ENCODE measurements at places on chromosomes 16 and 17. TPM values are rescaled to one million over a fixed set of nuclear protein-coding genes. Genes with fewer than 3 reads are reported as not detected.
A peak's percentile ranks its signal among the peaks of the same experiment; 100 is the strongest.

DNA sequence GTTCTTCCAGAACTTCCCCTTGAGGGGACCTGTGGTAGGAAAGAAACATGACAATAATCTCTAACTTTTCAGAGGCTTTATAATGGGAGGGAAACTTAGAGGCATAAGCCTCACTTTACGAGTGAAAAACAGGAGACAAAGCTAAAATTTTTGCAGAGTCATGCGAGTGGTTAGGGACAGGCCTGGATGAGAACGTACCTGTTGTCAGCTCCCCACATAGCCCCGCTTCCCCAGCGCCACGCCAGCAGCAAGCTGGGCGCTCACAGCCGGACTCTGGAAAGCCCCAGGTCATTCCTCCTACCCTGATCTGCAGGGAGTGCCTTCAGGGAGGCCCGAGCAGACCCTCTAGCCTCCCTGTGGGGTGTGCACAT lies 53.6 kb downstream of the LDHD start:
- no peak for DNase-seq

GRCh38 chr17:78377858-78378224 lies 608 bp upstream of the PGS1 start:
- DNase-seq: no peak

GRCh38 chr16:55678161-55678821 lies 22.5 kb downstream of the SLC6A2 start:
- peak; percentile 68 for DNase-seq

DNA sequence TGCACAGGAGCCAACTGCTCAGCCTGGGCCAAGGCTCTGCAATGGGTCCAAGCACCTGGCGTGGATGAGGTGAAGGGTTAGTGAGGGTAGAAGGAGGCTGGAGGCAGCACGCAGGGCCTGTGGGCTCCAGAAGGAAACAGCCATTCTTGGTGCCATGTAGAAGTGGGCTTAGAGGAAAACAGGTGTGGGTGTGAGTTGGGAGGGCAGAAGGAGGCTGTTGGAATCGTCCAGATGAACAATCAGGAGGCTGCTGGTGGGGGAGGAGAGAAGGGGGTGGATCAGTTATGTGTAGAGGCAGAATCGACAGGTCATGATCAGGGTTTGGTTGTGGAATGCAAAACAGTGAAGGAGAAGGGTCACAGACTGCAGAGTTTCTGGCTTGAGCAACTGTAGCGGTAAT lies 51.7 kb upstream of the ALDH3A2 start:
- DNase-seq: no peak

DNA sequence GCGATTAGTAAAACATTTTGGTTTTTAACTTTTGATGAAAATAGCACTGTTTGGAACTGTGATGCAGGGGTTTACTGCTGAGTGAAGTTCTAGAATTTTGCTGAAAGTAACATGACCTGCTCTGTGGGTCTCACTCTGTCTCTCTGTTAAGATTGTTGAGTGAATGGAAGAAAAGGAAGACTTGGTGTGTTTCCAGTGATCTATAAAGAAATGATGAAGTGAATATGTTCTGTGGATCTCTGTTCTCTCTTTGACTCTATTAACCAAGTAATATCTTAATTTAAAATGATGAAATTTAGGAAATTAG lies 148.4 kb downstream of the PRKCA start:
- DNase-seq: no peak

GRCh38 chr16:50300942-50301625 lies 34.7 kb downstream of the ADCY7 start:
- no peak for DNase-seq

DNA sequence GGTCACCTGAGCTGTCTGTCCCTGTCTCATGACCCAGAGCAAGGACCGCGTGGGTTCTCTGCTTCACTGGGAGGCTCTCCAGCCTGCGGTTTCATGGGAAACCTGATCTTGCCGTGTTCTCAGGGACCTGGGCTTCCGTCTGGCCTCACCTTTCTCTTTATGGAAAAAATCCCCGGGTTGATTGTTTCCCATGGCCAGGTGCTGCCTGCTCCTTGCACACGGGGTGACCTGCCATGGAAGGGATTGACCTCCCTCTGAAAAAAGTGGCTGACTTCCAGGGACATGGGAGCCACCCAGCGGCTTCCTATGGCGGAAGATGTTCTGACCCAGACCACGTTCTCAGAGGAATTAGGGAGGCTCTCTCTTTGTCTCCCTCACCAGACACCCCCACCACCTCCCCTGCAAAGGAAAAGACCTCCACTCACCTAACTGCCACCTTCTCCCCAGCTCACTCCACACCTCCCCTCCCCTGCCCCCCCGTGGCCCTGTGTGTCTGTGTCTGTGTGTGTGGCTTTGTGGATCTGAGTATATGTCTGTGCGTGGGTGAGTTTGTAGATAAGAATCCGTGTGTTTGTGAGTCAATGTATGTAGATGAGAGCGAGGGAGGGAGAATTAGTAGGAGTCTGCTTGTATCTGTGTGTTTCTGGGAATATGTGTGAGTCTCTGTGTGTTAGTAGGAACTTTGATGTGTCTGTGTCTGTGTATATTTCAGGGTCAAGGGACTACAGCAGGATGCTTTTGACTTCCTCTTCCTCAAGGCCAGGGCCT lies 154.6 kb downstream of the NTN1 start:
- no peak for DNase-seq

DNA sequence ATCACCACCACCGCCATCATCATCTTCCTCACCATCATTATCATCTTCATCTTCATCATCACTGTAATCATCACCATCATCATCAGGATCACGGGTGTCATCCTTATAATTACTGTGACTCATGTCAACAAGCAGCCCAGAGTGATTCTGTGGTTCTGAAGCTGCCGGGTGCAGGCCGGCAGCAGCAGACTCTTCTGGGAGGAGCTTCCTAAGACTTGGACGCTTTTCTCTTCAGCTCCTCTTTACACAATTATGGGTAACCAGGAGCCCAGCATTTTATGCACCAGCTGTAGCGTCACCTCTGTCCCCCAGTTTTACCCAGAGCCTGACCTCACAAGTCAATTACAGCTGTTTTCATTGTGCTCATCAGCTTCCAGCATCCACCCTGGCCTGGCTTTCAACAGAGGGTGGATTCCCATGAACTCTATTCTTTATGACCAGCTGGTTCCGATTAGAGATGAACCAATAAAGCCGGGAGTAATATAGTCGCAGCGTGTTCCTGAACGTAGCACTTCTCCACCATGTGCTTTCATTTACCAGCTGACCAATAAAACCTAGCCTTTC lies 275.8 kb downstream of the FOXL1 start:
- peak; percentile 66 for DNase-seq

DNA sequence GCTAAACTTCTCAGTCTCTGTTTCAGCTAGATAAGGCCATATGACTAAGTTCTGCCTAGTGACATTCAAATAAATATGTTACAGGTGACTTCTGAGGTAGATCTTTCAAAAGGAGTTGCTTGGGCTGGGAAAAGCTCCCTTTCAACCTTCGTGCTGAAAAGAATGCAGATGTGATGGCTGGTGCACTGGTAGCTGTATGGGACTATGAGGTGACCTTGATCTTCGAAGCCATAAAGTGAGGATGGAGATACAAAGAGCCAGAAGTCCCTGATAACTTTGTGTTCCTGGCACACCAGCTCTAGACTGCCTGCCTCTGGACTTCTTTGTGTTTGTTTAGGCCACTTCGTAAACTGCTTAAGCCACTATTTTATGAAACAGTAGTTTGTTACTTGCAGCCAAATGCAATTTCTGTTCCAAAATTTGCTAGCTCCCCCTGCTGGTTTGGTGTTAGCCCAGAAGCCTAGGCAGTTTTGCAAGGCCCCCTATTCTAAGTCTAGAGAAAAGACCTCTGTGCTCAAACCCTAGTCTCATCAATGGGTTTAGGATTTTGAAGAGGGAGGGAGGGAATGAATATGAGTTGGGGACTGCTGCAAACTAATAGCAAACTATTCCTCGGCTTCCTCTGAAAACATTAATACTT lies 23.3 kb upstream of the ERCC4 start:
- no peak for DNase-seq

- DNase-seq: no peak
These were observed 28.0 kb upstream of the ADCY7 start for GRCh38 chr16:50238314-50238713.

DNA sequence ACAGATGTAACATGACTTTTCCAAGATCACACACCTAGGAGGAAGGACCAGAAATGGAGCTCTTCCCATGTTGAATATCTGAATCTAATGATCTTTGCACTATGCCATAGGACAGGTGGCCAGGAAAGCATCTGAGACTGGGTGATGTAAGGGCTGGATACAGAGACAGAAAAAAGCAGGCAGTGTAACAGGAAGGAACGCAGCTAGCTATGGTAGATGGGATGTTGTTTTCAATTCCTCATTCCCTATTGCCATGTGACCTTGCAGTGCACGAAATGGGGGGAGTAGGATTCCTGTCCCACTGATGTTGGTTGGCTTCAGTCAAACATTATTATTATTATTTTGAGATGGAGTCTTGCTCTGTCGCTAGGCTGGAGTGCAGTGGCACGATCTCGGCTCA lies 3.7 kb upstream of the NPIPB15 start:
- DNase-seq: no peak

- peak; percentile 82 for DNase-seq
These were observed at the start of gene GHDC for GRCh38 chr17:42193969-42194899. Gene GHDC (minus strand): TSS chr17:42194494. CDS start chr17:42193581, 913 bp downstream.

- DNase-seq: no peak
These were observed 45.2 kb upstream of the SMPD3 start for GRCh38 chr16:68493412-68494070.

DNA sequence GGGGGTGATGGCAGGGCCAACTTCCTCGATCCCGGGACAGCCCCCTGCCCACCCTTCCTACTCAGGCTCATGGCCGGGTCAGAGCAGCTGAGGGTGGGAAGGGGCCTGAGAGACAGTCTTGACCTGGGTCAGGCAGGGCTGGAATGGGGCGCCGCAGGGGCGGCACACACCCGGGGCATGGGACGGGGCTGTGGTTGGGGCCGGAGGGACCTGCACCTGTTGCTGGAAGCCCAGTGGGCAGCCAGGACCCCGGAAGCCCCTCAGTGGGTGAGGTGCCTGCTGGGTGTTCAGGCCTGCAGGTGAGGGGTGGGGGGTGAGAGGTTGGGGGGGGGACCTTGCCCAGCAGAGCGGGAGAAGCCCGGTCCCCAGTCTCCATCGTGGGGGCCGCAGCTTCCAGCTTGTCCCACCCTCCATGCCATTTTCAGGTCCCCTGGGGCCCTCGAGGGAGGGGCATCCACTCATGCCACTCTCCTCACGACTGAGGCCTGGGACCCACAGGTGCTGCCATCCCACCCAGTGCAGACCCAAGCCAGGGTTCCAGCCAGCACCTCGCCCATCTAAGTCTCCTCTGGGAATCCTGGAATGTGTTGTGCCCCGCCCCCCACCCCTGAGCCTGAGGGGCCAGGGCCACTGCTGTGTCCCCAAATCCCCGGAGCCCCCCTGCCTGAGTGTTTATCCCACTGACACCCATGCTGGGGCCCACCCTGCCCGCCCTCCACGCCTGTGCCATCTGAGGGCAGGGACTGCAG lies 43.4 kb upstream of the ACSF3 start:
- DNase-seq: no peak

DNA sequence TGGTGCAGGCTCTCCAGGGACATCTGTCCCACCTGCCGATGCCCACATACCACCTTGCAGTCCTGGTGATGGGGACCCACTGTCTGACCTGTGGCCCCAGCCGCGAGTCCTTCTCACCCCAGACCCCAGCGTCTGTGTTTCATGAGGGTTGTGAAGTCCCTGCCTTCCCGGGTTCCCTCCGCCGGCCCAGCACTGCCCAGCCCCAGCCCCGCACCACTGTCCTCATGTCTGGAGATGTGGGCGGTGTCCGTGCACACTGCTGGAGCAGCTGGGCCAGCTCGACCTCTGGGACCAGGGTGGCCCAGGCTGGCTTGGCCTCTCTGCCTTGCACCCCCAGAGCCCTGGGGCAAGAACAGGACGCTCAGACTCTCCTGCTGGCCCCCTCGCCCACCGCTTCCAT lies 199.5 kb upstream of the CIBAR2 start:
- no peak for DNase-seq

GRCh38 chr16:75236736-75237397 lies 14.6 kb downstream of the BCAR1 start:
- no peak for DNase-seq

GRCh38 chr16:57016831-57017230 lies 27.5 kb downstream of the NLRC5 start:
- no peak for DNase-seq

GRCh38 chr17:45688353-45688752 lies 95.8 kb upstream of the CRHR1 start:
- DNase-seq: peak; percentile 51

DNA sequence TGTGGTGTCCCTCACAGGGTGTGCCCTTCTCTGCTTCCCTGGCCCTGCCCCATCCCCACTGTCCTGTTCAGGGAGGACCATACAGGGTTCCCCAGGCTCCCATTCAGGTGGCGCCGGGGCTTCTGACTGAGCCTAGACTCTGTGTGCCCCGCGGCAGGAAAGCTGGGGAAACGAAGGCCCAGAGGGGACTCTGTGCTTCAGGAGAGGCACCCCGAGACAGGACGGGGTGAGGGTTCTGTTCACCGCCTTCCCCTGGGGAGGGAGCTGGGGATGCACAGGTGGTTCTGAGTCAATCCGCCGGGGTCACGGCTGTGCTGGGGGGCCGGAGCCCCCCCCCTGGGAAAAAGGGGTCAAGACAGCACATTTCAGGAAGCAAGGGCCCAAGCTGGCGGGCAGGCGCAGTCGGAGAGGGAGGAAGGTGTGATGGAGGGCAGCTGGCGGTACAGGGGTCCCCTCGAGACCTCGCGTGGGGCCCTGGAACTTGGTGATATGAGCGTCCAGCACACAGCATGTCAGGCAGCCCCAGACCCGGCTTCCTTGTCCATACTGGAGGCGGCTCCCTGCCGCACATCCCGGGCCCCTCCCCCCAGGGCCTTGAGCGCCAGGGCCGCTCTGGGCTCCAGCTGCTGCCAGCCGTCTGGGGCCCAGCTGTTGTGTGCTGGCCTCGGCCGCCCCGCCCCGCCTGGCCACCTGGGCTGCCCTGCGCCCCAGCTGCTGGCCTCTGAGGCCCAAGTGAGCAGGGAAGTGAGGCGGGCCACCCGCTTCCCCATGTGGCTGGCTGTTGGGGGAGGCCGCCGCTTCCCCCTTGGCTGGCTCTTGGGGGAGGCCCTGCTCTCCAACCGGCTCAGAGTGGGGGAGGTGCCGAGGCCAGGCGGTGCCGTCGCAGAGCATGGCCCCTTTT lies 5.6 kb upstream of the NOTUM start:
- peak; percentile 55 for DNase-seq

- DNase-seq: peak; percentile 23
These were observed 1.5 kb upstream of the TTYH2 start for GRCh38 chr17:74211912-74212208.

GRCh38 chr16:22810226-22810625 lies 3.7 kb upstream of the HS3ST2 start:
- no peak for DNase-seq

The ZG16B gene
- polyA plus RNA-seq: 0.46 TPM

The MYH8 gene
- polyA plus RNA-seq: 3,157 TPM

The ADAP2 gene
- polyA plus RNA-seq: not detected

The TNFSF13 gene
- polyA plus RNA-seq: 5.1 TPM

The TBC1D3E gene
- polyA plus RNA-seq: not detected

The SLC35G6 gene
- polyA plus RNA-seq: 0.35 TPM

The MT1A gene
- polyA plus RNA-seq: not detected

The P2RX5 gene
- 30.7 TPM for polyA plus RNA-seq

The BTBD17 gene
- not detected for polyA plus RNA-seq

The MT1F gene
- polyA plus RNA-seq: 1.7 TPM

The MEIOC gene
- 0.94 TPM for polyA plus RNA-seq

Measured in muscle of arm (tissue), 14 donors.